Spleen (tissue), 13 donors: ENCODE measurements at places on chromosomes 7 and 10. TPM values are rescaled to one million over a fixed set of nuclear protein-coding genes. Genes with fewer than 3 reads are reported as not detected.

The ZNF853 gene
- 4.4 TPM for total RNA-seq

The TACC2 gene
- total RNA-seq, result 13.9 TPM

The CACNB2 gene
- total RNA-seq, result 0.57 TPM

The NKX2-3 gene
- total RNA-seq, result 47.4 TPM

The MYOF gene
- total RNA-seq, result 26.8 TPM

DNA sequence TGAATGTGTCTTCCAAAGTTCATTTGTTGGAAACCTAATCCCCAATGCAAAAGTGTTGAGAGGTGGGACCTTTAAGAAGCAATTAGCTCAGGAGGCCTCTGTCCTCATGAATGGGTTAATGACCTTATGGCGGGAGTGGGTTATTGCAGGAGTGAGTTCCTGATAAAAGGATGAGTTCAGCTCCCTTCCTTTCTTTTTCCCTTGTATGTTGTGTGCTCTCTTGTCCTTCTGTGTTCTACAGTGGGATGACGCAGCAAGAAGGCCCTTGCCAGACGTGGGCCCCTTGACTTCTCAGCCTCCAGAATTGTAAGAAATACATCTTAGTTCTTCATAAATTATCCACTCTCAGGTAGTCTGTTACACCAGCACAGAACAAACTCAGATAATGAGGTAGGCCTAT is 206.0 kb downstream of the DNAJC1 start:
- no peak for DNase-seq

GRCh38 chr10:51699145-51699474 is 285 bp downstream of the CSTF2T start:
- DNase-seq, result peak; percentile 84

DNA sequence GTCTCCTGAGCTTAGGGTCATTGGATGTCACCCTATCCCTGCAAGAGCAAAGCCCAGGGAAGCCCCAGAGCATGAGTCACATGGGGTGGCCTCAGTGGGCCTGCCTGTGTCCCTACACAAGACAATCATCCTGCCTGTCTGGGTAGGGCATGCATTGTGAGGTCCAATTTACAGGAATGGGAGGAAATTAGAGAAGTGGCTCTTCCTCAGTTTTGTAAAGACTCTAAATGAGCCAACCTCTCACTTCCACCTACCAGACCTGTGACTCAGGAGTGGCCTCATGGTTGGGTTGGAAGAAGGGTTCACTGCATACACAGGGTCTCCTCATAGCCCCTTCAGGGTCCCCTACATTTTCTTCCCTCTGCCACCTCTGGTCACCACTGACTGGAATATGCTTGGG is 43.6 kb upstream of the SMNDC1 start:
- no peak for DNase-seq

DNA sequence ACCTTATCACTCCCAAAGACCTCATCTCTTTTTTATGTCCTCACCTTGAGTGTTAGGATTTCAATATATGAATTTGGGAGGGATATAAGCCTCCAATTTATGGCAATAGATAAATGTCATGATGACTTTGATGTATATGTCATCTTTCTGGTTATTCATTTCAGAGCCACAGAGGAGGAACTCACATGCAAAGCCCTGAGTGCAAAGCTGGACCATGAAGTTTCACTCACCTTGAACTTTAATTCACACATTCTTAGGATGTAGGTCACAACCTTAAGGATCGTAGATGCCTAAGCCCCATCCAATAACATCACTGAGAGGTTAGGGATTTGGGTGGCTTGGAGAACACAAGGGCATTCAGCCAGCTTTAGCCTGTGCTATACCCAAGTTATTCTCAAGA is 81.9 kb upstream of the ZPBP start:
- no peak for DNase-seq

- DNase-seq, result no peak
Observed at GRCh38 chr7:29946428-29947186, 43.0 kb downstream of the SCRN1 start.

GRCh38 chr10:124529661-124530214 is 68.1 kb downstream of the LHPP start:
- no peak for DNase-seq

- DNase-seq, result no peak
Observed at GRCh38 chr7:122199171-122199570, 55.1 kb upstream of the AASS start.

GRCh38 chr10:63008491-63008890 is 124.6 kb upstream of the NRBF2 start:
- no peak for DNase-seq

GRCh38 chr10:63467841-63468240 is 2.1 kb upstream of the JMJD1C start:
- DNase-seq, result no peak
